ENCODE measurements at places on chromosomes 3 and 15.

DNA sequence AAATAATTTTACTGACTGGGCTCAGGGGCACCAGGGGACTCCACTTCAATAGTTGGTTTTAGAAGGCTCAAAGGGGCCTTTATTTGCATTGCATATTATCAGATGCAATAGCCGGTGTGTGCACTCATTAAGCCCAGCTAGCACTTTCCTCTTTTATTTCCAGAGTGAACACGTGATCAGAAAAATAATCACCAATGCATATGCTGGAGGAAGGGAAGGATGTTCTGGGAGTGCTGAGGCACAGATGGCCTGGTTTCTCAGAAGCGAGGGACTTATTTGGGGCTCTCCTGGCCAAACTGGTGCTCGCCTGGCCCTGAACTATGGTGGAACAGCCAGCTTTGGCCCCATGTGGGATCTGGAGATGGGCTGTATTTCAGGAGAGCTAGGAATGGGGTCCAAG, 60.4 kb upstream of the SEC13 start:
- no peak for DNase-seq

GRCh38 chr3:71817262-71817661, 32.3 kb upstream of the PROK2 start:
- no peak for DNase-seq

DNA sequence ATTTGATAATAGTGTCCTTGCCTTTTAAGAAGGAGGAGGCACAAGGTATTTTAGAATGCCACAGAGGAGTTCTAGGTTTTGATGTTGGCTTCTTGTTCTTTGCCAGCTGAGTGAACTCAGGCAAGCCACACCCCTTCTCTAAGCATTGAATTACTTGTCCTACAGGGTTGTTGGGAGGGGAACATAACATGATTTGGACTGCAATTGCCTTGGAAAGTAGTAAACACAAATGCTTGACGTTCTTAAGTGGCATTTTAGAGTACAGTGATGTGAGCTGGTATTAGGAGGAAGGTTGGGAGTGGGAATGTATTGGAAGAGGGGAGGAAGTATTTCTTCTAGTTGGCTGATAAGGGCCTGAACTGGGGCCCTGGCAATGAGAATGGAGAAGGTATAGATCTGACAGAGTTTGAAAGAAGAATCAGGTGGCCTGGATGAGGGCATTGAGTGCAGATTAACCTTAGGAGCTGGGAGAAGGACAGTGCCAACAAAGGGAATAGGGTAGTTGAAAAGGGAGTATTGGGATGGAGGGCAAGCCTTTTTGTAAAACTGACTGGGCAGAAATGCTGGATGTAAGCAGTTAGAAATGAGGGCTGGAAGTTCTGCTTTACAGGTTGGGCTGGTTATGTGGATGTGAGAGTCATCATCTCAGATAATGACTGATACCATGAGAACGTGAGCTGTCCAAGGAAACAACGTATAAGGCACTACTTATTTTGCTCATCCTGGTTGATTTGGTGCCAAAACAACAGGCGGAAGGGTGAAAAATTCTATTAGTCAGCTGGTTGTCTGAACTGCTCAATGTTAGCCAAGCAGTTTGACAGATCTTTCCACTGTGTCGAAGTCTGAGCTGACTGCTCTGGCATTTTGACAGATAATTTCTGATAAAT, 16.7 kb downstream of the KAT2B start:
- DNase-seq, result peak; percentile 99

DNA sequence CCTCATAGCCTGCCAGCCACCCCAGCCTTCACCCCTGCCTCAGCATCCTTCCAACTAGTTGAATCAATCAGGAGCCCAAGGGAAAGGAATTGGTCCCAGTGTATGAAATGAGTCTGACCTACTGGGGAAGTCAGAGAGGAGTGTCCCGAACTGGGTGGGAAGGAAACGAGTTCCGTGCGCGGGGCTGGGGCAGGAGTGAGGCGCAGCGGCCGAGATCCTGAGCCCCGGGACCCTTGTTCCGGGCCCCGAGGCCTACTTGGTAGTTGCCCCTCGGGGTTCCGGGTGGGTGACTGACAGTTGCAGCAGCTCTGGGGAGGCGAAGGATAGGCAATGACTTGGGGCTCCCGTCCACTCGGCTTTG, 1.1 kb upstream of the PLCL2 start:
- no peak for DNase-seq

DNA sequence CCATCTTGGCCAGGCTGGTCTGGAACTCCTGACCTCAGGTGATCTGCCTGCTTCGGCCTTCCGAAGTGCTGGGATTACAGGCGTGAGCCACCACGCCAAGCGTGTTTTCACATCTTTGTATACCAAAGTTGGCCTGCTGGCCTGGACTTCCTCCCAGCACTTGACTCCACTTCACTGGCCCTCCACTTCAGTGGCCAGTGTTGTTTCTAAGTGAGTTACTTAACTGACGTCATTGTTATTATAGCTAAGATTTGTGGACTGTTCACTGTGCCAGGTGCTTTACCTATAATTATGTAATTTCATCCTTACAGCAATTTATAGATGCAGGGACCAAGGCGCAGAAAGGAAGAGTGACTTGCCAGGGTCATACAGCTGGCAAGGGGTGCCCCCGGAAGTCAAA, 52.0 kb downstream of the HRH1 start:
- no peak for DNase-seq

DNA sequence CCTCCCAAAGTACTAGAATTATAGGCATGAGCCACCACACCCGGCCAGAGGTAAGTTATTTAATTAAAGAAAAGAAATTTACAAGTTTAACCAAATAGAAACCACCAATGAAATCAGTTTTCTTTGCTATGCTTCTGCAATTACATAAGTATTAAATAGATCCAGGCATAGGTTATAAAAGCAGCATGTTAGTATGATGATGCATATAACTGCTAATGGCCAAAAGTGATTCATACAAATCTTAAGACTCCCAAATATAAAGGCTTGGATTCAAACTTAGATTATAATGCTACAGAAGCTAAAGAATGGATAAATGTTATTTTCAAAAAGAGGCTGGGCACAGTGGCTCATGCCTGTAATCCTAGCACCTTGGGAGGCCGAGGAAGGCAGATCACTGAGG, 32.8 kb upstream of the HDC start:
- DNase-seq, result no peak

- DNase-seq, result no peak
Observed at GRCh38 chr15:84391191-84391590, 155.6 kb downstream of the GOLGA6L4 start.

DNA sequence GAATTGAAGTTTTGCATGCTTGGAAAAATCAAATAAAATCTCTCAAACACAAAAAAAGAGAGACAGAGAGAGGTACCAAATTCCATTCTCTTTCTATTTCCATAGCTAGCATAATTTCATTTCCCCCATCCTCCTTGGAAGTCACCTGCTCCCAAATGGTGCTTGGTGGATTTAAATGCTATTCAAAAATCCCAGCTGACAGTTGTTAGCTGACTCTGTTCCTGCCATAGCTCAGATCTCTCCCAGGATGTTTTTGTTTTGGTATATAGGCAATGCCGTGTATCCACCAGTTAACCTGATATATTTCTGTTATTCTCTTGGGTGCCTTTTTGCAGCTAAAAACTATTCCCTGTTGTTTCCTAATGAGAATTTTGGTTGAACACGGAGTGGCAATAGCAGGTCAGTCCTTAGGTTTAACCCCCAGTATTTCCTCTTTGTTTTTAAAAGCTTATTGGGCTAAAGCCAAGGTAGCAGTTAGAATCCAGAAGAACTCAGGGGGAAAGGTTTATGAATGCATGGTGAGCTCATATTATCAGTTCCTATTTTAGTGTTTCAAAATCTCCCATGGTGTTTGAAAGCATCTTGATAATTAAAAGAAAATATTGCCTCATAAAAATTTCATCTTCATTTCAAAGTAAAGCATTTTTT, 240.0 kb upstream of the GBE1 start:
- no peak for DNase-seq

GRCh38 chr15:81303244-81304225, 20.4 kb downstream of the STARD5 start:
- peak; percentile 23 for DNase-seq

DNA sequence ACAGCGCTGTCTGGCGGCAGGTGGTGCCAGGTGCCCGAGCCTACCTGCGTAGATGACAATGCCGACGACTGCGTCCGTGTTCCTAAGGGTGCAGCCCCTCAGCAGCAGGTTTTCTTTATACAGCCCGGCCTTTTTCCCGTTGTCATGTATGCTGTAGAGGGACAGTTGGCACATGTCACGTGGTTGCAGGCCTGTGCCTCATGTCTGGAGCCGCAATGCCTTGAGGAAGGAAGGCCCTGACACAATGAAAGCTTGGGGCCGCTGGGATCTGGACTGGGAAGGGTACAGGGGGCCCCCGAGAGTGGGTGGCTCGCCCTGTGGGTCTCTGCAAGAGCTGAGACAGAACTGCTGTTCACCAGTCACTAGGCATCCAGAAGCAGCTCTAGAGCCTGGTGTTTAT, 136.0 kb downstream of the ATP10A start:
- no peak for DNase-seq

- DNase-seq, result no peak
Observed at GRCh38 chr3:123459862-123460261, 11.0 kb upstream of the ADCY5 start.

DNA sequence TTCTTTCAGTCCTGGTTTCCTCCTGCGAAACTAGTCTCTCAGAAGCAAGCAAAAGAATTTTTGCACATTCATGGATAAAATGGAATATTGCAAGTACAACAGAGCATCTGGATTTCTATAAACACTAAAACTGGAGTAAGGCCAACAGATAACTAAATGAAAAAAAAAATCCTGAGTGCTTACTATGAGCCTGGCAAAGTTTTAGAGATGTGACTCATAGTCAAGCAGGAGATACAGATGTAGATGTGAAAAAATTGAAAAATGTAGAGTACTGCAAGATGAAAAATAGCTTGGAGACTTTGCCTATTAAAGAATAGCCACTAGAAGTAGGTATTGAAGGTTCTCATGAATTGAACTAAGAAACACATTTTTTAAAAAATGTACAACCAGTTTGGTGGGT, 397.4 kb downstream of the OTOL1 start:
- DNase-seq, result peak; percentile 25

DNA sequence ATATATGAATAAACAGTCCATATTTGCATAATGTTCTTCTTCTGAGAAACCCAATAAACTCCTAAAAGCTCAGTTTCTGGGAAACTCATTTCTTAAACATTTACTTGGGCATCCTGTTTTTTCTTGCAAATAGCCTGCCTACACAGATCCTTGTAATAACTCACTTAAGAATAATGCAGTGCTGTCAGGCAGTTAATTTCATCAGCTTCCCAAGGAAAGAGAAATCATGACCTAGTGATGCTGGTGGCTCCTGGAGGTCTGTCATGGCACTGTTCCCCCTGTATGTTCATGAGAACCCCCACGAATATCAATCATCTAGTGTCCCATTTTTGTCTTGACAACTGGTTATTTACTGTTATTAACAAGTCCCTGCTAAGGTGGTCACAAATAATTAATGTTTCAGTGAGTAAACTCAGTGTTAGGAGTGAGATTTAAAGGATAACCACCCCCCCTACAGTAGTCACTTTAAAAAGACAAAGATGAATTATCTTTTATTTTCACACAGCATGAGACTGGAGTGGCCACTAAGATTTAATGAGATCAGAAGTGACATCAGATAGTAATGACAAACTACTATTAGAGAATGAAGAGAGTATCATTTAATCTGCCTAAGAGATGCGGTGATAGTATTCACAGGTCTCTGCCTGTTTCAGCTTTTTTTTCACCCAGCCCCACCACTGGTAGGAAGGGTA, 279.5 kb upstream of the NECTIN3 start:
- DNase-seq, result peak; percentile 43

GRCh38 chr3:134883697-134884385, 88.8 kb downstream of the EPHB1 start:
- DNase-seq, result peak; percentile 4

DNA sequence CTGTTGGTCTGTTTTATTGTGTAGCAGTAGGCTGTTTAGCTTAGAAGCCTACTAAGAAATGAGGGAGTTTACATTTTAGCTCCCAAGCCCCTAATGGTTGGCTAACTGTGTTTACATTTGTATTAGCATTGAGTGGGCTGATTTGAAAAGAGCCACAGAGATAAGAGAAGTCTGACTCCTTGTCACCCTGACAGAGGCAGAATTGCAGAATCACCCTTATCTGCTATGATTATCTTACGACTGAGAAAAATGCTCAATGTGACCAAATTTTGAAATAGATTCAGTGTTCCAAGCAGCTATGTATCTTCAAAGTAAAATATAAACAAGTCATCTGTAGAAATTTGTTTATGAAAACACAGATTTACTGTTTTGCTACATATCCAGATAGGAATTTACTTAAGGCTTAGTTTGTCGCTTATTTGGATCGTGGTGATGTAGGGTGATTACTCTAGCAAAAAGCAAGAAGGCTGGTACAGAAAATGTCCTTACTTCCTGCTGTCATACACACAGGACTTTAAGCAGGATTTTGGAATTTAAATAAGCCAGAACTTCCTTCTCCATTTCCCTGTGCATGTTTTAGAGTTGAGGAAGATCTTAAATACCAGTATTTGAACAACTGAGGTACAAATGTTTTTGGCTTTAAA, 19.0 kb downstream of the SEMA6D start:
- DNase-seq, result no peak

- no peak for DNase-seq
Observed at GRCh38 chr15:40280260-40281056, 2.4 kb downstream of the ANKRD63 start.
